ENCODE measurements at places on chromosomes 1 and 21. TPM values are rescaled to one million over a fixed set of nuclear protein-coding genes. Genes with fewer than 3 reads are reported as not detected.

The AGMAT gene
- total RNA-seq, result 174 TPM

The BOLA1 gene
- total RNA-seq, result 3.1 TPM

The ASCL5 gene
- total RNA-seq, result not detected

The RAP1A gene
- total RNA-seq, result 28.6 TPM

The PGLYRP4 gene
- not detected for total RNA-seq

The MEGF6 gene
- 0.76 TPM for total RNA-seq

The IFI6 gene
- 6.1 TPM for total RNA-seq

The OR4F16 gene
- total RNA-seq, result 0.42 TPM

The SPATA17 gene
- total RNA-seq, result 1.6 TPM

The TINAGL1 gene
- total RNA-seq, result 24.7 TPM

The SNX27 gene
- 22.8 TPM for total RNA-seq

The NCMAP gene
- 2.9 TPM for total RNA-seq

The LAMC2 gene
- not detected for total RNA-seq

The CELA2B gene
- total RNA-seq, result not detected

All from HepG2 (cell line).